ENCODE measurements at places on chromosomes 3 and 15.

DNA sequence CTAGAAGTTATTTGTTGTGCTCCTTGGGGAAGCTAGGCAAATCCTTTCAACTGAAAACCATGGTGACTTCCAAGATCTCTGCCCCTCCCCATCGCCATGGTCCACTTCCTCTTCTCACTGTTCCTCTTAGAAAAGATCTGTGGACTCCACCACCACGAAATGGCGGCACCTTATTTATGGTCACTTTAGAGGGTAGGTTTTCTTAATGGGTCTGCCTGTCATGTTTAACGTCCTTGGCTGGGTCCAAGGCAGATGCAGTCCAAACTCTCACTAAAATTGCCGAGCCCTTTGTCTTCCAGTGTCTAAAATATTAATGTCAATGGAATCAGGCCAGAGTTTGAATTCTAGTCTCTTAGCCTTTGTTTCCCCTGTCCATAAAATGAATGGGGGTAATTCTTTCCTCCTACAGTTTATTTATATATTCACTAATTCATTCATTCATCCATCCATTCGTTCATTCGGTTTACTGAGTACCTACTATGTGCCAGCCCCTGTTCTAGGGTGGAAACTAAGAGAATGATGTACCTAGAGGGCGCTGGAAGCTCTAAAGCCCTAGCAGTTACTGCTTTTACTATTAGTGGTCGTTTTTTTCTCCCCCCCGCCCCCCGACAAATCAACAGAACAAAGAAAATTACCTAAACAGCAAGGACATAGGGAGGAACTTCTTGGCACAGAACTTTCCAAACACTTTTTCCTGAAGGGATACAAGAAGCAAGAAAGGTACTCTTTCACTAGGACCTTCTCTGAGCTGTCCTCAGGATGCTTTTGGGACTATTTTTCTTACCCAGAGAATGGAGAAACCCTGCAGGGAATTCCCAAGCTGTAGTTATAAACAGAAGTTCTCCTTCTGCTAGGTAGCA lies 657 bp downstream of the PATL2 start:
- peak; percentile 50 for DNase-seq

- DNase-seq: no peak
Observed at GRCh38 chr3:76011121-76011520, 225.8 kb upstream of the ZNF717 start.

DNA sequence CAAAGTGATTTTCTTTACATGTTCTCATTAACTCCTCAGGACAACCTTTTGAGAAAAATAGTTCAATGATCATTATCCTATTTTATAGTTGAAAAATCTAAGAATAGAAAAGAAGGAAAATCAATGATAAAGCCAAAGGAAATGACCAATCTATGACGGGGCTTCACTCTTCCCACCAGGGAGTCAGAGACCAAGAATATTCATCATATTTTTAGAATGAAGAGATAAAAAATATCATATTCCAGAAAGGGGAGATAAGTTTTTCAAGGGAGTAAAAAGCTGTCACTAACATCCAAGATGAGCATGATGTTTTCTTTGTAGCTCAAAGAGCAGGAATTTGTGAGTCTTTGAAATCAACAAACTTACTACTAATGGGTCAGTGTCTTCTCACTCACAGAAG lies 71.5 kb upstream of the LPP start:
- DNase-seq: no peak

GRCh38 chr3:23320586-23321570 lies 117.8 kb downstream of the UBE2E2 start:
- DNase-seq: no peak

- peak; percentile 66 for DNase-seq
Observed at GRCh38 chr3:71130471-71131374, 452.8 kb downstream of the FOXP1 start.

All from activated naive CD8-positive, alpha-beta T cell treated with anti-CD3 and anti-CD28 coated beads, Interleukin-2, amount 50 U/mL, for 24 hours (primary cell).